ENCODE measurements at places on chromosomes 2 and 18. TPM values are rescaled to one million over a fixed set of nuclear protein-coding genes. Genes with fewer than 3 reads are reported as not detected.

FIGN gene
- 10.8 TPM for total RNA-seq

MBP gene
- 42.2 TPM for total RNA-seq

STEAP3 gene
- total RNA-seq: 31.4 TPM

DSEL gene
- total RNA-seq: 38.5 TPM

ACVR1C gene
- not detected for total RNA-seq

RNF125 gene
- 2.2 TPM for total RNA-seq

ALLC gene
- total RNA-seq: 1.1 TPM

PELI1 gene
- total RNA-seq: 23.4 TPM

GPR55 gene
- total RNA-seq: not detected

COA5 gene
- total RNA-seq: 29.8 TPM

NCKAP1 gene
- 116 TPM for total RNA-seq

TUBA3E gene
- not detected for total RNA-seq

IL36RN gene
- not detected for total RNA-seq

TACR1 gene
- total RNA-seq: 3.9 TPM

CABYR gene
- total RNA-seq: 6.1 TPM

GCKR gene
- 1.8 TPM for total RNA-seq

SPHKAP gene
- 0.41 TPM for total RNA-seq

DHX57 gene
- 11.9 TPM for total RNA-seq

FEV gene
- not detected for total RNA-seq

TMEFF2 gene
- total RNA-seq: not detected
